Heart left ventricle (tissue), 16 donors: ENCODE measurements at places on chromosomes 7 and 10. TPM values are rescaled to one million over a fixed set of nuclear protein-coding genes. Genes with fewer than 3 reads are reported as not detected.
A peak's percentile ranks its signal among the peaks of the same experiment; 100 is the strongest.

STRIP2 gene
- 18.2 TPM for total RNA-seq

- H3K4me1 ChIP-seq: no peaks in the 10 kb centered on the region
- no peak overlapping the region for H3K27ac ChIP-seq
- no peaks in the 10 kb centered on the region for H3K36me3 ChIP-seq
- no peak overlapping the region for H3K4me3 ChIP-seq
- H3K27me3 ChIP-seq: no peaks in the 10 kb centered on the region
- DNase-seq: no peak
These were observed 13.4 kb downstream of the C10orf71 start for GRCh38 chr10:49312246-49312869.

- H3K27me3 ChIP-seq: no peaks in the 10 kb centered on the region
- no peaks in the 10 kb centered on the region for H3K4me1 ChIP-seq
- no peak for DNase-seq
- no peak overlapping the region for H3K4me3 ChIP-seq
These were observed 272.2 kb downstream of the SNX13 start for GRCh38 chr7:17668122-17668521.

DNA sequence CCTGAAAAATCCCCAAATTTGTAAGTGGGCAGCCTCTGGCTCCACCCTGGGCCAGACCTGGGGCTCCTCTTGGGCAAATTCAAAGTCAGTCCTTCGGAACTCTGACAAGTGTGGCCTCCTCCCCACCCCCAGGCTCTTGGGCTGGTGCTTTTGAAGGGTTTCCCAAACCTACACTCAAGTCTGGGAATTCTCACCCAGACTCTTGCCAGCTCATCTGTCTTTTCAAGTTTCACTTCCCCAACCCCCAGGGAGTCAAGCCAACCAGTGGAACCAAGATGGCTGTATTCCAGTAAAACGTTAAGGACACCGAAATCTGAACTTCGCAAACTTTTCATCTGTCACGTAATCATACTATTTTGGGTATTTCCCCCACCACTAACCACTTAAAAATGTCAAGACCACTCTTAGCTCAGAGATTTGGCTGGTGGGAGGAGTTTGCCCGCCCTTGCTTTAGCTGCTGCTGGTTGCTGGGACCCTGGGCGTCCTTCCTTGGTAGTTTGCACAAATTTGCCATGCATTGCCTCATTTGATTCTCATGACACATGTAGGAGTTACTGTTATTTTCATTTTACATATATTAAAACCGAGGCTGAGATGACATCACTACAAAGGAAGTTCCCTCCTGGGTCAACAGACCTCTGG lies 1.7 kb upstream of the MYO1G start:
- peaks cover 37% of the 10 kb centered on the region for H3K36me3 ChIP-seq
- no peak overlapping the region for H3K4me3 ChIP-seq
- no peaks in the 10 kb centered on the region for H3K4me1 ChIP-seq
- peak; percentile 50 for DNase-seq
- H3K27me3 ChIP-seq: no peaks in the 10 kb centered on the region

GRCh38 chr10:48279081-48279751 lies 4.7 kb upstream of the FRMPD2 start:
- no peaks in the 10 kb centered on the region for H3K27me3 ChIP-seq
- H3K4me1 ChIP-seq: no peaks in the 10 kb centered on the region
- no peak for DNase-seq
- no peak overlapping the region for H3K4me3 ChIP-seq
- H3K36me3 ChIP-seq: no peaks in the 10 kb centered on the region
- no peak overlapping the region for H3K27ac ChIP-seq

- H3K27me3 ChIP-seq: no peaks in the 10 kb centered on the region
- no peak overlapping the region for H3K27ac ChIP-seq
These were observed 80.9 kb downstream of the WDFY4 start for GRCh38 chr10:48765527-48765926.

GRCh38 chr10:91756286-91756685 lies 41.9 kb upstream of the TNKS2 start:
- H3K4me3 ChIP-seq: no peak overlapping the region
- H3K27me3 ChIP-seq: no peaks in the 10 kb centered on the region
- H3K4me1 ChIP-seq: no peaks in the 10 kb centered on the region
- no peaks in the 10 kb centered on the region for H3K36me3 ChIP-seq
- H3K27ac ChIP-seq: no peak overlapping the region
- no peak for DNase-seq

- no peaks in the 10 kb centered on the region for H3K36me3 ChIP-seq
- H3K27me3 ChIP-seq: no peaks in the 10 kb centered on the region
- DNase-seq: no peak
- H3K4me1 ChIP-seq: no peaks in the 10 kb centered on the region
These were observed 30.6 kb downstream of the SEC61G start for GRCh38 chr7:54728411-54728810.

DNA sequence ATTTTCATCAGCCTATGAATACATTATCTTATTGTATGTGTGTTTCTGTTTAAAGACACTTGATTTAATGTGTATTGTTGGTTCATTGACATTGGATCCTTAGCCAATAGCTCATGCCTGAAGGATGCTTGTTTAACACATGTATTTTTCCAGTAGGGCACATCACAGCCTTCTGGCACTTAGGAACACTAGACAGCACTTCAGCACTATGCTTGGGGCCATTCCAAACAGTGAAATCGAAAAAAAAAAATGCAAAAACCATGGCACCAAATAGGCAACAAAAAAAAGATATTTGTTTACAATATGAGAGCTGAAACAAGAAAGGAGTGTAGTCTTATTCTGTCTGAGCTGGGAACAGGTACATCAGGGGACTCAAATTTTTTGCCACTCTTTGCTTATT lies 262.8 kb downstream of the SLC25A13 start:
- H3K4me1 ChIP-seq: no peaks in the 10 kb centered on the region
- DNase-seq: no peak
- H3K27me3 ChIP-seq: no peaks in the 10 kb centered on the region
- H3K27ac ChIP-seq: no peak overlapping the region
- no peak overlapping the region for H3K4me3 ChIP-seq

RP9 gene
- 15.4 TPM for total RNA-seq

- H3K36me3 ChIP-seq: no peaks in the 10 kb centered on the region
- H3K27ac ChIP-seq: no peak overlapping the region
- no peaks in the 10 kb centered on the region for H3K27me3 ChIP-seq
- no peak for DNase-seq
- H3K4me3 ChIP-seq: no peak overlapping the region
These were observed 80.0 kb upstream of the UNC5B start for GRCh38 chr10:71132321-71132810.

DNA sequence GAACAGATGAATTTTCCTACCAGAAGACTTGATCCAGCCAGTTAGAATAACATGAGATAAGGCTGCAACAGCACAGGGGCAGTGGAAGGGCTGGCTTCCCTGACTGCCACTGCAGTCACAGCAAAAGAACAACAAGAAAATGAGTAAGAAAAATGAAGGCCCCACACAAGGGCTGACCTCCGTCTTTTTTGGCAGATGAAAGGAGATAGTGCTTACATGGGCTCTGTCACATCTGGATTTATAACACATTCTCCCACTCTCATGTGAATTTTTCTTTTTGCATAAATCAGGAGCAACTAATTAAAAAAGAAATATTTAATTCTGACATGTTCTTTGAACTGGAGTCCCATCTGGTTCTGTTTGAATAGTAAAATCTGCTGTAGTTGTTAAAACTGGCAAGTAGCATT lies 99.6 kb downstream of the NRP1 start:
- H3K4me3 ChIP-seq: no peak overlapping the region
- H3K4me1 ChIP-seq: peaks cover 70% of the 10 kb centered on the region
- H3K27ac ChIP-seq: peak overlapping the region; percentile 65

FAM180A gene
- 13.3 TPM for total RNA-seq

- no peak overlapping the region for H3K4me3 ChIP-seq
- no peak for DNase-seq
- H3K4me1 ChIP-seq: no peaks in the 10 kb centered on the region
- no peaks in the 10 kb centered on the region for H3K36me3 ChIP-seq
These were observed 278.1 kb upstream of the NRP1 start for GRCh38 chr10:33612551-33612950.

GRCh38 chr7:157233677-157234076 lies 95.0 kb downstream of the UBE3C start:
- no peaks in the 10 kb centered on the region for H3K27me3 ChIP-seq
- no peaks in the 10 kb centered on the region for H3K4me1 ChIP-seq
- no peak overlapping the region for H3K4me3 ChIP-seq
- DNase-seq: no peak

- H3K27ac ChIP-seq: no peak overlapping the region
- peak; percentile 23 for DNase-seq
- no peak overlapping the region for H3K4me3 ChIP-seq
- H3K36me3 ChIP-seq: peaks cover 44% of the 10 kb centered on the region
- H3K27me3 ChIP-seq: no peaks in the 10 kb centered on the region
- H3K4me1 ChIP-seq: peaks cover 13% of the 10 kb centered on the region
These were observed 8.2 kb upstream of the PON3 start for GRCh38 chr7:95404316-95404865.

GRCh38 chr10:15335508-15335907 lies 35.6 kb downstream of the FAM171A1 start:
- peak overlapping the region; percentile 41 for H3K27ac ChIP-seq
- no peaks in the 10 kb centered on the region for H3K36me3 ChIP-seq
- no peaks in the 10 kb centered on the region for H3K27me3 ChIP-seq
- H3K4me1 ChIP-seq: no peaks in the 10 kb centered on the region
